ENCODE measurements at places on chromosomes 12 and 14. TPM values are rescaled to one million over a fixed set of nuclear protein-coding genes. Genes with fewer than 3 reads are reported as not detected.

The LRIG3 gene
- total RNA-seq = 40.5 TPM

GRCh38 chr12:56160193-56160763 is 2.1 kb downstream of the MYL6 start:
- no peak for DNase-seq

The LRRC10 gene
- not detected for total RNA-seq

- DNase-seq = no peak
Observed at GRCh38 chr12:76547526-76547925, 12.0 kb downstream of the OSBPL8 start.

GRCh38 chr14:43898687-43899086 is 608.4 kb downstream of the FSCB start:
- DNase-seq = peak; percentile 50

GRCh38 chr14:93108105-93108504 is 7.6 kb downstream of the ITPK1 start:
- DNase-seq = no peak

The ENDOU gene
- 0.91 TPM for total RNA-seq

GRCh38 chr12:15788233-15789219 is 662 bp downstream of the EPS8 start:
- DNase-seq = peak; percentile 70

DNA sequence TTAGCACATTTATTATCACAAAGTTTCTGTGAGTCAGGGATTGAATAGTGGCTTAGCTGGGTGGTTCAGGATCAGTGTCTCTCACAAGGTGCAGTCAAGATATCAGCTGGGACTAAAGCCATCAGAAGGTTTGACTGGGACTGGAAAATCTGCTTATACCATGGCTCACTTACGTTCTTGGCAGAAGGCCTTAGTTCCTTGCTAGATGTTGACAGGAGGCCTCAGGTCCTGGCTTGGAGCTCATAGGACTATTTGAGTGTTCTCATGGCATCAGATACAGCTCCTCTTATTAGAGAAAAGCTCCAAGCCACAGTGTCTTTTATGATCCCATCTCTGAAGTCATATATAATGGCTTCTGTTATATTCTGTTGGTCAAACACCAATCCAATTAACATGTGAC is 127.3 kb downstream of the SLC6A15 start:
- DNase-seq = no peak

DNA sequence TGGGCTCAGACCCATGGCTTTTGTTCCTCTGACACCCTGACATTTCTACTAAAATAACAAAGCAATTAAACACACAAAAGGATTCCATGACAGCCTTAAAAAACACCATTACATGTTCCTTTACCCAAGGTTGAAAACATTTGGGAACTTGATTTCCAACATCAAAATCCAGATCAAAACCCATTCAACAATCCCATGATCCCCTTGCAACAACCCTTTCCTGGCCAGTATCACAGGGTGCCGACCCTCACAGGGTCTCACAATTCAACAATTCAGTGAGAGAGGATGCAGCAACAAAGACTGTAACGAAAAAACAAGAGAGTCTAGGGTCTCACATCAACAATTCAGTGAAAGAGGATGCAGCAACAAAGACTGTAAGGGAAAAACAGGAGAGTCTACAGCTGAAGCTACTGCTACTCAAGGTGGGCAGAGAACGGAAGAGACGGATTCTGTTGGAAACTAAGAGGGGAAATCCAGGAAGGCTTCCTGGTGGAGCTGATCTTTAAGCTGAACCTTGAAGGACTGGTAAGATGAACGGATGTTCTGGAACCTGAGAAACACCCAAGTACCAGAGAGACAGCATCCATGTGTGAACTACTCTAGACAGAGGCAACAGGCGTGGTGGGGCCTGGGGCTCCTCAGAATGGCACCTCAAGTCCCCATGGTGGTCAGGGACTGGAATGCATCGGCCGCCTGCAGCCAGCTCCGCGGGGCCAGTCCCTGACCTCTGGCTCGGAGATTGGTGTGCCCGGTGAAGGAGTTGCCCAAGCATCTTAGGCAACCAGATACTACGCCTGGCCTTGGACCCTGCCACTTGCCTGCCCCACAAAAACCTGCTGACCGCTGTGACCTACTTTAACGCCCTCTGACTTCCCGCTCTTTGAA is 22.7 kb upstream of the ZFP36L1 start:
- peak; percentile 37 for DNase-seq

DNA sequence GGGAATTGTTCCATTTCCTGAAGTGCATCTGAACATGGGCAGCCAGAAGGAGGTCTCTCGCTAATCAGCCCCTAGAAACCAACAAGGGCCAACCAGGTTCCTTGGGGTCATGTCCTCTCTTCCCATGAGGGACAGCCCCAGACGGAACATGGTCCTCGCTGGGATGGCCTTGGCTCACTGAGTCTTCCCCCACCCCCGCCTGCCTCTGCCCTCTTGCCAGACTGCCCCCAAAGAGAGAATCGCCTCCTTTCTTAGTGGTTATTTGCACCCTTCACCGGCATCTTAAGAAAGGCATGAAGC is 36.4 kb downstream of the CD9 start:
- DNase-seq = no peak

DNA sequence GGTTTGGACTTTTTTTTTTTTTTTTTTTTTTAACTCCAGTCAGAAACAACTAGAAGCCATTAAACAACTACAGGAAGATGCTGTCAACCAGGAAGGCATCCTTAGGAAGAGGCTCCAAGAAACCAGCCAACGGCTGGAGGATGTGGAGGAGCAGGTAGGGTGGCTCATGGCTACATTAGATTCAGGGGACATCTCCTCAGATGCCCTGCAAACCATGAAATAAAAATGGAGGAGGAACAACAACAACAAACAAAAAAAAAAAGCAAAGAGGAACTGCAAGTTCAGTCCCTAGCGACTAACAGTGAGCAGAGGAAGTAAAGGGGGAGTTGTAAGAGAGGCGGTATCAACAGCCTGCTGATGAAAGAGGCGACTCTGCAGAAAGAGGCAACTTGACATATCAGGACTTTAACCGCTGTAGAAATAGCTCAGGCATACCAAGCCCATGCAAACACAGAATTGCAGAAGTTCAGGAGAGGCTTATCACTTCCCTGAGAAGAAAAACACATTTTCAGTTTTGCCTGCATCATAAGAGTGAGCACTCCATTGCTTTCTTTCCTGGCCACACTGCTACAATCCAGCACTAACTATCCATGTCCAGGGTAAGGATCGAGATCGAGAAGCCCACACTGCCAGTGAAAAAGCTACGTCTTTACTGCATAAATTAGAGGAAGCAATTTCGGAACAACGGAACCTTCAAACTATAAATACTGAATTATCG is 103.5 kb upstream of the BCAT1 start:
- DNase-seq = no peak

The DHH gene
- 1.6 TPM for total RNA-seq

The ART4 gene
- 3.0 TPM for total RNA-seq

- no peak for DNase-seq
Observed at GRCh38 chr12:85152311-85152729, 116.2 kb downstream of the LRRIQ1 start.

DNA sequence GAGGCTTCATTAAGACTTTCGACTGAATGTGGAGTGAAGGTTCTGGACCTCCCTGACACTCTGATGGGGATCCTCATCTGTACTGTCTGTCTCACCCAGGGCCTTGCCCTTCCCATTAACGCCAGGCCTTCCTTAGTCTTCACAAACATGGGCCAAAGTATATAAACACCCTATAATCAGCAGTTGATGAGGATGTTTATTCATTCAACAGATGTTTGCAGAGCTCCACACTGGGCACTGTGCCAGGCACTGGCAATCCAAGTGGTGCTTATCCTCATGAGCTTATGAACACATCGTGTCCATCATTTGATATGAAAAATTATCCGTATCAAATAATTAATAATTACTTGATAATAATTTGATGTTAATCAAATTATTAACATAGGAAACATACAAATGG is 454.4 kb downstream of the FUT8 start:
- no peak for DNase-seq

DNA sequence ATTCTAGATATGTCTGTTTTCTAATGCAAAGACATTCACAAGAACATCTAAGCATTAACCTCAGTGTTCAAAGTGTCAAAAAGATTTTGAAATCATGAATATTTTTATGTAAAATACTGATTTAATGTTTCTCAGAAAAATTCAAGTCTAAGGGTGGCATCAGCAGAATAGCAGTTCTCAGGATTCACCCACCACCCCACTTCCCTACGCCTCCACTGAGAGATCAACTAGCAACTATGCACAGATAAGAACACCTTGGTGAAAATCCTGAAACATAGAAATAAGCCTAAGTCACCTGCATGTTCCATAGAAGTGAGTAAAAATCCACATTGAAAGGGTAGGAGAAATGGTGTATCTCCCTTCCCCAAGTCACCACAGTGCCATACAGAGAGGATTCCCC is 40.9 kb upstream of the RHOJ start:
- no peak for DNase-seq

DNA sequence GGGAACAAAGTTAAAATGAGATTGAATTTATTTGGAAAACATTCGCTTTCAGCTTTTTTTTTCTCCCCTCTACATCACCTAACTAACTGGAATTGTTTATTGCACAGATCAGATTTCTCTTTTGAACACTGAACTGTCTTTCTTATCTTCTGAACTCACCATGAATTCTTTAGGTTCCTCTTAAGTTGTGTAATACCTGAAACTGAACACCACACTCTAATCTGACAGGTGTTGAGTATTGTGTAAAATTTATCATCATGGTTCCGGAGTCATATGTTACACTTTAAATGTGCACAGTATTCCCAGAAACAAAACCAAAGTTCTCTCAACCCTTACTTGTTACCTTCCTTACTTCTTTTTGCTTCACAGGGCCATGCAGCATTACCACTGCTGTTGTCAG is 66.8 kb downstream of the TGFB3 start:
- no peak for DNase-seq
